ENCODE measurements at places on chromosomes 11 and 22. TPM values are rescaled to one million over a fixed set of nuclear protein-coding genes. Genes with fewer than 3 reads are reported as not detected.
A peak's percentile ranks its signal among the peaks of the same experiment; 100 is the strongest.

DNA sequence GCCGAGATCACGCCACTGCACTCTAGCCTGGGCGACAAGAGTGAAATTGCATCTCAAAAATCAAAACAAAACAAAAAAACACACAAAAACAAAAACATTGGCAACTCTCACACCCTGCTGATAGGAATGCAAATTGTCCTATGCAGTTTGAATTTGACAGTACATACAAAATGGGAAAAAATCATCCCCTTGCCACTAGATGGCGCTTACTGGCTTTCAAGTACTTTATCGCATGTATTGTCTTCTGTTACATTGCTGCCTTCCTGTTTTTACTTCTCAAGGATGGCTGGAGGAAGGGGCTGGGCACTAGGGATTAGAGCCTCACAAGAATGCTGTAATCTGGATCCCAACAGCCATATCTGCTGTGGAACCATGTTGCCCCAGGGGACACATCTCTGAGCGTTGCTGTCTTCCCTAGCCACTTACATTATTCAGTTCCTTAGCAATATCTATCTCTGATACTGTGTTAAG lies 59.4 kb upstream of the A4GALT start:
- no peaks in the 10 kb centered on the region for H3K27me3 ChIP-seq
- no peak overlapping the region for H3K4me3 ChIP-seq
- no peaks in the 10 kb centered on the region for H3K4me1 ChIP-seq
- H3K27ac ChIP-seq: no peak overlapping the region
- H3K36me3 ChIP-seq: no peaks in the 10 kb centered on the region
- peak; percentile 98 for DNase-seq

GRCh38 chr11:61957021-61957770 lies 7.0 kb downstream of the BEST1 start:
- H3K27ac ChIP-seq: no peak overlapping the region
- peaks cover 5% of the 10 kb centered on the region for H3K4me1 ChIP-seq
- no peaks in the 10 kb centered on the region for H3K27me3 ChIP-seq

DNA sequence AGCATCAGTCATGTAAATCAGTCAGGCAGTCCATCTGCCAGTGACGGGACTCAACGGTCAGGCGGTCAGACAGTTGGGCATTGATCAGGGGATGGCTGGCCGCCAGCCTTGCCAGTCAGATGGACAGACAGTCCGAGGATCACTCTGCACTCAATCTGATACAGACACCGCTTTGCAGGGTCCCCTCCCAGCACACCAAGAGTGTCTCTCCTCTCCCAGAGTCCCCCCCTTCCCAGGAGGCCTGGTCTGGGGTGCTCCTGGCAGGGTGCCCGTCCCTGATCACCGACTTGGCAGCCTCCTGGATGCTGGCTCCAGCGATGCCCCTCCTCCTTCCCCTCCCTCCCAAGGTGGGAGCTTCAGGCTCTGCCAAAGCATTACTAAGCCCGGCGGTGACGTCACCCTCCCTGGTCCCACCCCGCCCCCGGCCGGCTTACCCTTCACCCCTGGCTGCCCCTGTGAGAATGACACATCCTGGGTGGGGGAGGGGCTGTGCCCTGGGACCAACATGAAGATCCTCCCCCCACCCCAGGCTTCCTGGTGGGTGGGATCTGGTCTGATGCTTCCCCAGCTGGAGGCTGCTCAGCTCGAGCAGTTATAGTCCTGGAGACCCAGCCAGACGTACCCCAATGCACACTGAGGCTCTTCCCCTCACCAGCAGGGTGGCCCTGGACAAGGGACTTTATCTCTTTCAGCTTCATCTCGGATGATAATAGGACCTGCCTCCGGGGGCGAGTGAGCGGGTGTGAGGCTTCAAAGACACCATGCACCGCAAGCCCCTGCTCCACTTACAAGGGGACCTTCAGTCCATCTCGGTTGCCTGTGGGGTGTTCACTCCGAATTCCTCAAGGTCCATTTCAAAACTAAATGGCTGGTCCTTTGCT lies 69.2 kb downstream of the CD82 start:
- no peaks in the 10 kb centered on the region for H3K36me3 ChIP-seq
- H3K27me3 ChIP-seq: no peaks in the 10 kb centered on the region
- DNase-seq: peak; percentile 83
- no peaks in the 10 kb centered on the region for H3K4me1 ChIP-seq
- H3K27ac ChIP-seq: no peak overlapping the region
- H3K4me3 ChIP-seq: no peak overlapping the region

DNA sequence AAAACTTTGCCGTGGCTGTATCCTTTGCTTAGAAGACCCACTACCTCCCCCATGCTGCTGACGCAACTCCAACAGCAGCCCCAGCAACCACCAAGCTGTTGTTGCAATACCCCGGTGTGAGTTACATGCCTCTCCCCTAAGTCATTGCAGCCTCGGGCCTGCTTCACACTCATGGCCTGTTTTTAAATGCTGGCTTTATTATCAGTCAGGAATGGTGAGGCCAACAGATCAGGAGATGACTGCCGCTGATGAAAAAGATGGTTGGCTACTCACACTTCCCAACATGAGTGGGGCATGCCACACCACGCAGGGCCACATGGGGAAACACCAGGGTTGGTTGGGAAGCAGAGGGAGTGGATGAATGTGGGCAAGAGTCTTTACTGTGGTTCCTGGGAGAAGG lies 171.5 kb upstream of the SYT13 start:
- no peak overlapping the region for H3K27ac ChIP-seq
- no peaks in the 10 kb centered on the region for H3K4me1 ChIP-seq
- DNase-seq: peak; percentile 59
- H3K4me3 ChIP-seq: no peak overlapping the region

DNA sequence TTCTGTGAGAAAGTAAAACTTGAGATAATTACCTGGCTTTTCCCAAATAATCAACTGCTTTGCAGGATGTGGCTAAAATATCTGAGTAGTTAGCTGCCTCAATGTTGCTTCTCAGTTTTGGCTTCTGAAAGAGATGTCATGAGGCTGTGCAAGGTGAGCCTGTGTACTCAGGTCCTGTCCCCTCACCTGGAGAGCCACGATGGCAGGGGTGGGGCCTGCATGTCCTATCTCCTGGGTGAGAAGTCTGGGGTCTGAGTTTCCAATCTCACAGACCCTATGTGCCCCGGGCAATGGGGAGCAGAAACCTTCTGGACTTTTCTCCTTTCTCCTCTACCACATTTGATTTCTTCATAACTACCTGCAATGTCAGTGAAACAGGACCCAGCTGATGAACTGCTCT lies 338.6 kb upstream of the B3GAT1 start:
- H3K27ac ChIP-seq: no peak overlapping the region
- H3K36me3 ChIP-seq: no peaks in the 10 kb centered on the region
- H3K4me3 ChIP-seq: no peak overlapping the region
- no peak for DNase-seq

SLC22A9 gene
- not detected for total RNA-seq

LRP4 gene
- 1.3 TPM for total RNA-seq

SLC6A5 gene
- not detected for total RNA-seq

GDPD4 gene
- not detected for total RNA-seq
